ENCODE measurements at places on chromosomes 13 and 19.
A peak's percentile ranks its signal among the peaks of the same experiment; 100 is the strongest.

- DNase-seq, result peak; percentile 20
Measured at GRCh38 chr13:94345374-94346195, 133.9 kb downstream of the DCT start.

DNA sequence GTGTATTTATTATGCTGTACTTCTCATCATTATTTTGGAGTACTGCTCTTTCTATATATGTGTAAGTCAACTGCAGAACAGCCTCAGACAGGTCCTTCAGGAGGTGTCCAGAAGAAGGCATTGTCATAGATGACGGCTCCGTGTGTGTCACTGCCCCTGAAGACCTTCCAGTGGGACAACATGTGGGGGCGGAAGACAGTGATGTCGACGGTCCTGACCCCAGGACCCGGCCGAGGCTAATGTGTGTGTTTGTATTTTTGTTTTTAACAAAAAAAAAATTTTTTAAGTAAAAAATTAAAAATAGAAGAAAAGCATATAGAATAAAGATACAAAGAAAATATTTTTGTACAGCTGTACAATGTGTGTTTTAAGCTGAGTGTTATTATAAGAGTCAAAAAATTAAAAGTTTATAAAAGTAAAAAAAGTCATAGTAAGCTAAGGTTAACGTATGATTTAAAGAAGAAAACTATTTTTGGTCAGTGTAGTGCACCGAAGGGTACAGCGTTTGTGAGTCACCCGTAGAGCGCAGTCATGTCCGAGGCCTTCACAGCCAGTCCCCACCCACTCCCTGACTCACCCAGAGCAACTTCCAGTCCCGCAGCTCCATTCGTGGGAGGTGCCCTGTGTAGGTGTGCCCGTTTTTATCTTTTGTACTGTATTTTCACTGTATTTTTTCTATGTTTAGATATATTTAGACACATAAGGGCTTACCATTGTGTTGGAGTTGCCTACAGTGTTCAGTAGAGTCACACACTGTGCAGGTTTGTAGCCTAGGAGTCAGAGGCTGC is 42.2 kb upstream of the SPACA7 start:
- no peak for DNase-seq

- DNase-seq, result no peak
Measured at GRCh38 chr19:14670408-14670807, 4.2 kb downstream of the ADGRE3 start.

DNA sequence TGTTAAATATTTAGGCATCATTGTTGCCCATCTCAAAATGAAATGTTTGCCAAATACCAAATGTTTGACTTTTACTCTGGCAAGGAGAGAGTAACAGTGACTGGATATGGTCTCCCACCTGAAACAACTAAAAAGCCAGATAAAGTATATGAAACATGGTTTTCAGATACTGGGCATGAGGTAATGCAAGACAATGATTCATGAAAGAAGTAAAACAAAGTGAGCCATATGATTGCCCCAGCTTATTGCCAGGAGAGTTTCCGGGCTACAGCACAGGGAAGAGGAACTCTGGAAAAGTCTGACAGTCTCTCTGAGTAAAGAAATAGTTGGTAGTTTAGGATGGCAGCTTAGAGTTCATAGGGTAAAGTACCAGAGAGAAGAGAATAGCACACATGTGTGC is 354.6 kb downstream of the DNAJC15 start:
- no peak for DNase-seq

GRCh38 chr13:20512042-20512683 is 13.5 kb downstream of the CRYL1 start:
- no peak for DNase-seq

GRCh38 chr13:32911506-32911905 is 104.7 kb upstream of the KL start:
- DNase-seq, result no peak

All from effector memory CD8-positive, alpha-beta T cell (primary cell).